Uterus (tissue), 4 donors: ENCODE measurements at places on chromosomes 5 and 9. TPM values are rescaled to one million over a fixed set of nuclear protein-coding genes. Genes with fewer than 3 reads are reported as not detected.
A peak's percentile ranks its signal among the peaks of the same experiment; 100 is the strongest.

OCLN gene
- 11.5 TPM for total RNA-seq

DNA sequence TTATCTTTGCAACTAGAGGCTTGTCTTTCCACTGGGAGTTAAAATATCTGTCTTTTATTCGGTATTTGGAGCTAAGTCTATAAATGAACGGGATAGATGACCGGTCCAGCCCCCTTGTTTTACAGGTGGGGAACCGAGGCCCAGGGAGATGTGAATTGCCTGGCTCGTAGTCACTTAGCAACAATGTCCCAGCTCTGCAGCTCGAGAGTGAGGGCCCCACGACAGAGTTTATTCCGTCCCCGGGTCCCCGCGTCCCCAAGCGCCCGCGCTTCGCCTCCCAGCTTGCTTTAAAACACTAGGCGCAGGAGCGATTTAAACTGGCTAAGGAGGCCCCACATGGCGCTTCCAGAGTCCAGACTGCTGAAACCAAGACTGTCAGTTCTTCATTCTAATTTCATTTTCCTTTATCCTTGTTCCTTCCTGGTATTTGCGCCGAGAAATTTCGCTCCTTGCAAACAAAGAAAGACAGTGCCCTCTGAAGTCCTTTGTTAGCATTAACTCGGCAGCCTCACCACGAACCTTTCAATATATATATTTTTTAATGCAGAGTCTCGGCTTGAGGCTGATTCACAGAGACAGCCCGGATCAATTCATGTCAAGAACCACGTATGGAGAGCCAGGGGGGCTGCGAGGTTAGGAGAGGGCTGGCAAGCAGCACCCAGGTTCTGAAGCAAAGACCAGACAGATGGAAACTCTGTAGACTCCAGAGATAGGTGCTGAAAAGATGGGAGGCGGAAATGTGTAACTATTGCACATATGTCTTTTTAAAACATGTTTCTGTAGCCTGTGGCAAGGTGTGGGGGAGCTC, 1.4 kb upstream of the ENC1 start:
- DNase-seq = peak; percentile 21

DNA sequence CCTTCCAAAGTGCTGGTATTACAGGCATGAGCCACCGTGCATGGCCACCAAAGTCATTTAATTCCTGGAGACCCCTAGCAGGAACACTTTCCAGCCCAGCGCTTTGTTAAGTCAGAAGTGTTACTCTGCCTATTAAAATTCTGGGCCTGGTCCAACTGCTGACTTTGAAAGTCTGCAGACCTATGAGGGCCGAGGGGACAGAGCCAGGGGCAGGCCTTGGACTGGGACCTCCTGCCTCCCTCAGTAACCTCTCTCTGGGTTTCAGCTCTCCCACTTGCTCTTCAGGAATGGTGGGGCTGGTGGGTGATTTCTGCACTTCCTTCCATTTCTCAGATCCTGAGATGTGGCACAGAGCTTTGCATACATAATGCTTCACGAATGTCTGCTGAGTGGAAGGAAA, 9.7 kb downstream of the C5orf52 start:
- no peak for DNase-seq

CNTNAP3 gene
- 11.5 TPM for total RNA-seq

GRCh38 chr5:10668697-10669096, 92.3 kb downstream of the DAP start:
- DNase-seq = no peak

DNA sequence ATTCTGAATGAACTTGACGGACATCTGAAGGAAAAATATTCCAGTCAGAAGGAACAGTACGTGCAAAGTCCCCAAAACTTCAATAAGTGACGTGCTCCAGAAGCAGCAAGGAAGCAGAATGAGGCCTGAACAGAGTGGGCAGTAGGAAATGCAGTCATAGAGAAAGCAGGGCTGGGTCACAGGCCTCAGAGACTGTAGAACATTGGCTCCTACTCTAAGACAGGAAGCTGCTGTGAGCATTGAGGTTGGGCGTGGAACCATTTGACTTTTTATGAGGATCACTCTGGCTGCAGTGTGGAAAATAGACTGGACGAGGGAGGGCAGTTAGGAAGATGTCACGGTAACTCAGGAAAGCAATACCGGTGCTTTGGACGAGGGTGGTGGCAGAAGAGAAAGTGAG, 64.0 kb downstream of the DOCK8 start:
- no peak for DNase-seq

GRCh38 chr5:169131616-169132301, 169.2 kb downstream of the SLIT3 start:
- no peak for DNase-seq

GRCh38 chr9:93960221-93960970, 5.2 kb upstream of the BARX1 start:
- no peak for DNase-seq

DNA sequence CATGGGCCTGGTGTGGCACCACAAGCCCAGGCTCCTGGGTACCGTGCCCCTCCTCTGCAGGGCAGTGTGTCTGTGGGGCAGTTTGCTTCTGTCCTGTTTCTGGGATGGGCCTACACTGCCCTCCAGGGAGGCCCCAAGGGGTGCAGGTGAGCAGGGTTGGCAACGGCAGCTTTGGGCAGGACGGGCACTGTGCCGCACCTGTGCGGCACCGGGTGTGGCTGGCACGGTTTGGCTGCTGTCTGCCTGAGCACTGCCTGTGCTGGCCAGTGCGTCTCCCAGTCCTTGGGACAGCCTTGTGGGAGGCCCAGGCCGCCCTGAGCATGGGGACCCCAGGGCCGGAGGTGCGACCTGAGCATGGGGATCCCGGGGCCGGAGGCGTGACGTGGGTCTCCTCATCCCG, 37.2 kb downstream of the RXRA start:
- no peak for DNase-seq

- no peak for DNase-seq
These were observed 353.1 kb upstream of the BRINP1 start for GRCh38 chr9:119722384-119722783.

SETX gene
- total RNA-seq = 53.5 TPM

C9orf50 gene
- not detected for total RNA-seq

- no peak for DNase-seq
These were observed 678 bp downstream of the SLC2A6 start for GRCh38 chr9:133477992-133478850.

GRCh38 chr5:98085593-98085992, 687.9 kb upstream of the RGMB start:
- DNase-seq = no peak

DNA sequence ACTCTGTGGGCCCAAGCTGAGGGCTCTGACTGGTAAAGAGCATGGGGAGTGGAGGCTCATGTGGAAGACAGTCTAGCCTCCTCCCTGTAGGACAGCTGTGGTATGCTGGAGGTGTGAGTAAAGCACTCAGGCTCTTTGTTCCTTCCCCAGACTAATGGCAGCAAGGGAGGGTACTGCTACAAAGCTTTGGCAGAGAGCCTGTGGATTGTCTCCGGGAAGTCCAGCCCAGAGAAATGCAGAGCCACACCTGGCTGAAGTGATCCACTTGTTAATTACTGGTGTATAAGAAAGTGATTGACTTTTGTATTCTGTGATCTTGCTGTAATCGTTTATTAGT, 161.7 kb downstream of the OXCT1 start:
- no peak for DNase-seq

PAPPA gene
- total RNA-seq = 0.29 TPM

AGXT2 gene
- not detected for total RNA-seq

DNA sequence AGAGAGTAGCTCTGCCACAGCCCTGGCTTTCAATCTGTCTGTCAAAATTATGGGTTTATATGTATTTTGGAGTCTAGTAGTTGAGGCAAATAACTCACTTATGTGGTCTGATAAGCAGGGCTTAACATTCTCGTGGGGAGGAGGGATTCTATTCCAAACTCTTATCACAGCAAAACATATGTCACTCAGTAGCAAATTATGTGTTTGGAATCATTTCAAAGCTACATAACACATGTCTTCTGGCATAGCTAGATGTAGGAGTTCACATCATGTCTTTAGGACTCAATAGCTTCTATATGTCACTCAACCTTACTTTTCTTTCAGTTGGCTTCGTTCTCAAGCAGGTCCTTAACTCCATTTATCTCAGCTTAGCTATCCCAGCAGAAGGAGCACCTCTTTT, 144.5 kb upstream of the SEMA6A start:
- no peak for DNase-seq

ARSI gene
- 4.9 TPM for total RNA-seq

DNA sequence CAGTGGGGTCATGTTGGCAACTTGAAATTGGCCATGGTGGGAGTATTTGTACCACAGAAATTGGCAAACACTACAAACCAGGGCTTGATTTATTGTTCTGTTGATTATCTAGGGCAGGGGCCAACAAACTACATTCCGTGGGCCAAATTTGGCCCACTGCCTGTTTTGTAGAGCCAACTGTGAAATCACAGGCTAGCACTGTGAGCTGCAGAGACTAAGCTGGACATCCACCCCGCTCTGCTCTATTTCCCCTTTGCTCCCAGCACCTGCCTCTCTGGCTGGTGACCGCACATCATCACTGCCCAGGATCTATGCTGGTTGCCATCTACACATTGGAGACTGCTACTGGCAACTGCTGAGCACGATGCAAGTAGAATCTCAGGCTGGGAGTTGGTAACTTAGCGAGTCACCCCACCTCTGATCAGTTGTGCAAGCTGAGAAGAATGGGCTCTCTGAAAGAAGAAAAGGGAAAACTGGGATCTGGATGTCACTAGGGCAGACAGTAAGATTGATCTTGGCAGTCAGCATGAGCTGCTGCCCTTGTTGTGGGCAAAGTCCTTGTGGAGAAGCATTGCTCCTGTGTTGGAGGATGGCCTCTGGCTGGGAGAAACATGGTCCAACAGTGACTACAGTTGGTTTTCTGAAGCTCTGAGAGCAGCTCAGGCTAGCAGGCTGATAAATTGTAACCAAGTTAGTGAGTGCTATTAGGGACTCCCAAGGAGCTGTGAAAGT, 144.7 kb upstream of the RAD23B start:
- no peak for DNase-seq

DNA sequence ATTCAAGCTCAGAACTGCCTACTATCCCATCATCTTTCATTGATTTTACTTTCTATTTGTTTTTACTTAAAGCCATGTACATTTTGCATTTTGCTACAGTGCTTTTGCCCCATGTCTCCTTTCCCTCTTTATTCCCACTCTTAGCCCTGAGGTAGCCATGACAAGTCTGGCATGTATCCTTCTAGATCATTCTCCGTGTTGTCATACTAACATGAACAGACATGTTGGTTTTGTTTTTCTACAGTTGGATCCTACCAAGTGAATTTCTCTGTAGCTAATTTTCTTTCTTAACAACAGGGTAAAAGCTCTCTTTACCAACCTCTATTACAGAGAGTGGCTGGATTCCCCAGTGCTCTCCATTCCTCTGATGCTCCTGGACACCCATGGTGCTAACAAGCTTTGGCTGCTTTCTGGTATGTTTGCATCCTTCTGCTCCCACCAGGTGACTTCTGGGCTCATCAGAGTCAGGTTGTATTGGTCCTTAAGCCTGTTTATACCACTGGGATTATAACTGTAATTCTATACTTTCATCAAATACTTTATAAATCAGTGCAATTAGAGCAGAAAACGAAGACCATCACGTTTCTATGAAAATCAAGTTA, 38.8 kb upstream of the BOD1 start:
- DNase-seq = no peak

- DNase-seq = no peak
These were observed 486.1 kb downstream of the KDM4C start for GRCh38 chr9:7243838-7244237.

GRCh38 chr5:122730037-122730436, 44.8 kb upstream of the SNX2 start:
- DNase-seq = no peak

AMBP gene
- not detected for total RNA-seq

GRCh38 chr9:8332331-8332650, 532.7 kb upstream of the DMAC1 start:
- no peak for DNase-seq

DNA sequence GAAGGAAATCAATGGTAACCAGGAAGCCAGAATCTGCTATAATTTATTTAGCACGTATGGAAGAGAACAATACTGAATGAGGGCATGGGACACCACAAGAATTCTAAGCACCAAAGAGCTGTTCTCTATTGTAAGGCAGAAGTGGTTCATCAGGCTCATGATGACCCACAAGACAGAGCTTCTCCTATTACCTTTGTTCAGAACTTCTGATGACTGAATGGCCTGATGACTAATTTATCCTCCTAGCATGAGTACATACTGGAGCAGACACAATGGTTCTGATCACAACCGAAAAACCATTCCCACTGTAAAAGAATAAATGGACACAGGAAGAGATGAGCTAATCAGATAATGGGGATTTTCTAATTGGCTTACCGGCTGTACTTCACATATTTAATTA, 329.8 kb upstream of the PDE4D start:
- no peak for DNase-seq

DNA sequence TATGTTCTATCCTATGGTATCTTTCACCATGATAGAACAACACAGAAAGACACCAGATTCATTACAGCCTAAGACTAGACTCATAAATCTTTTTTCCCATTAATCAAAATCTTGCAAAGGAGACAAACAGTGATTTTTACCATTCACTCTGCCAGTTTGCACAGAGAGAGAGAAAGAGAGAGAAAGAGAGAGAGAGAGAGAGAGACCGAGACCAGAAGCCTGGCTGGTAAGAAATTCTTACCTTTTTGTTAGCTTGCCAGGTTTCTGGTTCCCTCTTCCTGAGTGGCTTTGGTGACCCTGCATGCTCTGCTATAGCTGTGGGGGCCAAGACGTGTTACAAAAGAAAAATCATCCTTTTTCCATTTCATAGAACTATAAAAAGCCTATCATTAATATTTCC, 18.6 kb downstream of the TMEM161B start:
- no peak for DNase-seq

DRD1 gene
- not detected for total RNA-seq

DNA sequence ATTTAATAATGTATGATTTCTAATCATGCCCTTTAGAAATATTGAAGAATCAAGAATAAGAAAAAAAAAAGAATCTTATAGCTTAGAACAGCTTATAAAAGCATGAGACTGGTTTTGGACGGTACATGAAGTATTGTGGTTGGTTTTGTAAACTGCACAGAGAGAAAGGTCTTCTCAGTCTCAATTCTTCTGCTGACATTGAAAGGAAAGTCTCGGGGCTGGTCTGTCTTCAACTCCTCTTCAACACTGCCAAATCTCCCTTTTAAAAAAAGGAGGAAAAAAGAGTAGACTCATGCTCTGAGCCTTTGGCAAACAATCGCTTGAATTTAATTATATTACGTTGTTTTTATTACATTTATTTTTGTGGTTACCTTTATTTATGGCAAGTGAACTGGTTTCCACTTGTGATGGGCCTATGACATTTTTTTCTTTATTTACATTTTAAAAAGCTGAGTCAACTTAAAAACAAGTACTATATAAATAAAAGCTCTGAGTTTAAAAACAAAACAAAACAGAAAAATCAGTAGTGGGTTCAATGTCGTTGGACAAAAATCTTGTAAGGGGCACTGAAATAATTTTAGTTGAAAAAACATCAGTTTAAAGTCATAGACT, 32.8 kb upstream of the EBF1 start:
- DNase-seq = no peak

DNA sequence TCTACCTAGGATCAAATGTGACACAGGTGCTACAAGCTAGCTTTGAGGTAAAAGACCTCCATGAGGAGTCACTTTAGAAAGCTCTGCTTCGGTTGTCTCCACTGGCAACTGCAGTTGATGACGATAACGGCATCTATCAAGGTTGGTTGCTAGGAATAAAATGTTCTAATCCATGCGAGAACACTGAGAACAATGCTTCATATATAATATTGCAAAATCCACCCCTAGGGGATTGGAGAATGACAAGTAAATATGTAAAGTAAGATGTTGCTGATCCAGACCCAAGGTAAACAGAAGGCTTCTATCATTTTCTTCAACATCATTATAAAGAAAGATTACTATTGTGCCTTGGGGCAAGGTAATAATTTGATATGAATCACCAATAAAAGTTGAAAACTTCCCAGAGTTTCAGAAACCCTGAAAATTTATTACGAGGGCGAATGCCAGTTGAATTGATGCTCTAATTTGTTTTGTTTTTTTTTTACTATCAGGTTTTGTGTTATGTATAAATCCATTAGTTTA, 1003.4 kb downstream of the CDH18 start:
- DNase-seq = no peak
